ENCODE measurements at places on chromosomes 13 and 19.

GRCh38 chr13:110233181-110233950, 73.6 kb downstream of the COL4A1 start:
- no peak for DNase-seq

- DNase-seq, result no peak
Measured at GRCh38 chr13:109351236-109351635, 435.1 kb downstream of the IRS2 start.

- peak; percentile 79 for DNase-seq
Measured at GRCh38 chr19:20661150-20661819, at the start of gene ZNF626. Gene ZNF626, minus strand, starts transcription at chr19:20661571. Its CDS starts 125 bp downstream, at chr19:20661446.

DNA sequence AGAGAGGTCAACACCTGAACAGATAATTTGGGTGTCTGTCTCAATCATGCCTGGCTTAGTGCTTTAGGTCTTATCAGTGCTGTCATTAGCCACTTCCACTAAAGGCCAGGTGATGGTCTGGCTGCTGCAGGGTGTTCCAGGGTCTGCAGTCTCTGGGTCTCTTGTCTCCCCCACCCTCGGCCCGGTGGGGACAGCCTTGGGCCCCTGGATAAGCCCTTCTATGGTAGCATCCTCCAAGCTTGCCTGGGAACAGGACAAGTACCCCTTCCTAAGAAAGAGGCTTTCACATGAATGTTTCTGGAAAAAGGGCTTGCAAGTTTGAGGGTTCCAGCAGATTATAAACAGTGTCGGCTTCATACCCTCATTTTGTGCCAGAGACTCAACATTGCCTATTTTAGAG, 29.3 kb upstream of the ZNF536 start:
- no peak for DNase-seq
